Dorsolateral prefrontal cortex (tissue), 122 donors: ENCODE measurements at places on chromosomes 7 and 10.

GRCh38 chr7:139735466-139735865 lies 42.3 kb downstream of the HIPK2 start:
- DNase-seq, result no peak

DNA sequence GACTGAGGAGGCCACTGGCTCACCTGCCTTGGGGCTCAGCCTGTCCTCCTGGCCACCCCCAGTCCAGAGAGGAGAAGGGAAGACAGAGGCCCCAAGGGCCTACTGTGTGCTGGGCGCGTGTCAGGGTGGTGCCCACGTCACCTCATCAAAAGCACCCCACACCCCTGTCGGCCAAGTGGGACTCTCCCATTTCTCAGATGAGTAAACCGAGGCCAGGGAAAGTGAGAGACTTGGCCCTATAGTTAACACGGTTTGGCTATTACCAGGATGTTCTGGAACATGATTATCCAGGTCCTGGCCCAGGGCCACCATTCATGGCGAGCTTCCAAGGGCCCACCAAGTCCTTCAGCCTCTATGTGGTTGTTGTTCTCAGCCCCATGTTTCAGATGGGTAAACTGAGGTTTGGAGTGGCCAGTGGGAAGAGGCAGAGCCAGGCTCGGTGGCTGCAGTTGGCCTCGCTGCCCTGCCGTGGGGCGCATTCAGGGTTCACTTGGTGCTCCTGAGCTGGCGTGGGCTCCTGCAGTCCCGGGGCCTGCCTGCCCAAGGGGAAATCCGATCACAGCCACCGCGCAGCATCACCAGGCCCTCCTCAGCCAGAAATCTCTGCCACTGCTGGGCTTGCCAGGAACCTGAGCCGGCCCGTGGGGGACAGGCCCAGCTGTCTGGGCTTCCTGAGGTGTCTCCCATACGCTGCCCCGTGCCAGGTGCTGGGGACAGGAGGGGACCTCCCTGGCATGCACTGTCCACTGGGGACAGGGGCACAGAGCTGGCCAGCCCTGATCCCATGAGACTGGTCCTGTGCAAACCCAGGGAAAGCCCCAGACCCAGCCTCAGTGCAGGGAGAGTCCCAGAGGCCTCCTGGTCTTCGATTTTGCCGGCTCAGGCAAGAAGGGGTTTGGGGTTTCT lies 117.7 kb upstream of the TNRC18 start:
- no peak for DNase-seq

DNA sequence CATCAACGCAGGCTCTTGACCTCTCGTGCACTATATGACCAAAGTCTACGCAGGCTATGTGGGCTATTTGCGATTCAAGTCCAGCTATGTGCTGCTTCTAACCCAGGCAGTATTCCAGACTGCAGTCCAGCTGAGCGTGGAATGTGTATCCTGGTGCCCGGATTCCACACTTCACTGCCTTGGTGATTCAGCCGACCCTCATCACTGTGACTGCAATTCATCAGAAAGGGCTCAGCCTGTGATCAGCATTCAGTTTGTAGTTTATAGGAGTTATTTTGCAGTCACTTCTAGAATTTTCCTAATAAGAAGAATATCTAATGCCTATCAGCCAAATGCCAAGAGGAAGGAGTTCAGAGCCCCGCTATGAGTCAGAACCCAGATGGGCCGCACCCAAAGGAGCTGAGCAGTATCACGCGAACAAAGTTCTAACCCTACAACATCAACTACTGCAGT lies 119.8 kb upstream of the LANCL2 start:
- no peak for DNase-seq

- no peak for DNase-seq
These were observed 230.9 kb downstream of the DOCK4 start for GRCh38 chr7:111975346-111975745.

- DNase-seq, result no peak
These were observed 122.1 kb upstream of the SFMBT2 start for GRCh38 chr10:7532723-7533498.

DNA sequence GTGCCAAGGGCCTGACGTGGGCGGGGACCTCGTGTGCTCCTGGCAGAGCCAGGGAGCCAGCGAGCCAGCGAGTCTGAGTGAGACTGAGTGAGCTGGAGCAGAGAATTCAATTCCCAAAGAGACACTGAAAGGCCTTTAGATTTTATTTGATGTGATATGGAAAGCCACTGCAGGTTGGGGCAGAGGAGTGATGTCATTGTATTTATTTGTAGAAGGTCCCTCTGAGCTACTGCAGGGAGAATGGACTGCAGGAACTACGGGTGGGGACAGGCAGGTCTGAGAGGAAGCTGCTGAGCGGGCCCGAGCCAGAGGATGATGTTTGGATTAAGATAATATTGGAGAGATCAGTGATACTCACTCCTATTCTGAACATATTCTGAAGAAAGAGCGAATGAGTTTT lies 445.8 kb upstream of the ANKRD30A start:
- no peak for DNase-seq

DNA sequence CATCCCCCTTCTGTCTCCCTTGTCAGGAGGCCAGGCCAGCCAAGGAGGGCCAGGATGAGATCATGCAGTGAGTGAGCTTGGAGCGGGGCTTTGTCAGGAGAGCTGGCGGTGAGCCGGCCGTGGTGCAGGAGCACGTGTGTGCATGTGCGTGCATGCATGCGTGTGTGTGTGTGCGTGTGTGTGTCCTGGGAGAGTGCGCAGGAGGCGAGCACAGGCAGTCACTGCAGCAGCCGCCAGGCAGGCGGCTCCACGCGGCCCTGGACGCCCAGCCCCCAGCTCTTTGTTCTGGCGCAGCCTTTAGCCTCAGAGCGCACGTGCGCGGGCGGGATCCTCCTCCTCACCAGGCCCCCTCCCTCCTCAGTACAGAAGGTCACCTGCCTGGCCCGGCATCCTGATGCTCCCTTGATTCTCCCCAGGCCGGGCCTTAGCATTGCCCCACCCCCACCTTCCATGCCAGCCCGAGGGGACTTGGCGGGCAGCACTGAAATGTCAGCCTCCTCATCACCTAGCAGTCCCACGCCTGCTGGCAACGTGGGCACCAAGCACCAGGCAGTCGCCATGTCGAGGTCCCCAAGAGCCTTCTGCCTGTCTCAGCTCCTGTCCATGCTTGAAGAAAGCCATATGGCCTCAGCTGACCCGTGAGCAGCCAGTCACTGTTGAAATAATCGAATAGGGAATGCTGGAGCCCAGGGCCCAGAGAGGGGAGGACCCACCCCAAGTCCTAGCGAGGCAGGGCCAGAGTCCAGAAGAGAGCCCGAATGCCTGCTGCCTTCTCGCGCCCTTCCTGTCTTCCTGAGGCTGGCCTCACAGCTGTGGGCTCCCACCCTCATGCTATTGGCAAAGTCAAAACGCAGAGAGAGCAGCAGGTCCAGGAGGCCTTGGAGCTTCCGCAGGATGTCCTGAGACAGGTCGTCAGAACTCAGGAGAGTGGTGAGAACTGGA lies 125.9 kb upstream of the PPIF start:
- DNase-seq, result peak; percentile 76

DNA sequence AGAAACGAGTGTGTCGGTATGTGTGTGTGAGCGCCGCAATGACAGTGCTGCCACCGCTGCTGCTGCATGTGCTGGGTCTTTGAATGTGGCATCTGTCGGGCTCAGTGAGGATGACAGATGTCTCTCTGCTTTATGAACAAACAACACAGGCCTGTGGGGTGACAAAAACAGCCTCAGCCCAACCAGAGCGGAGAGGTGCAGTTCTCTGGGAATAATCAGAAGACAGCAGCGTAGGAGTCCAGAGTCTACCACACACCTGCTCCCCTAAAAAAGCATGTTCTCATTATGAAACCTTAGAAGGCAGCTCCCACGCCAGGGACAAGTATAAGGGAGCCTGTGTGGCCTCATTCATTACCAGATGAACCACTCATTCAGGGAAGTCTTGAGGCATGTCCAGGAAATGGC lies 278.3 kb downstream of the KCNMA1 start:
- DNase-seq, result no peak

GRCh38 chr10:86969421-86970041 lies 1.2 kb downstream of the ADIRF start:
- DNase-seq, result no peak

DNA sequence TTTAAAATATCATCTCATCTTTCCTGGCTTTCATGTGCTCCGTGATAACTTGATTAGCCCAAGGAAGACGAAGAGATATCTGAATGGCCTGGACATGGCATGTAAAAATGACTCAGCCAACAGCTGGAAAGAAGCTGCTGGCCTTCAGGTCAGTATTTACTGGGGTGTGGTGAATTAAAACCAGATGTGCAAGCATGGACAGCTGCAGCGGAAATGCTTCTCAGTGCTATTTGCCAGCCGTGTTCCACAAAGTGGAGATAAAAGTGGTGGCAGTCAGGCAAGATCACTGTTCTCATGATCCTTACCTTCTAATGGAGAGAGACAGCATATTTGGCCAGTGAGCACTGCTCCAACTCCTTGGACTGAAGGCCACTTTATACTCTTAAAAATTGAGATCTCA lies 203.1 kb upstream of the VSTM2A start:
- DNase-seq, result no peak

DNA sequence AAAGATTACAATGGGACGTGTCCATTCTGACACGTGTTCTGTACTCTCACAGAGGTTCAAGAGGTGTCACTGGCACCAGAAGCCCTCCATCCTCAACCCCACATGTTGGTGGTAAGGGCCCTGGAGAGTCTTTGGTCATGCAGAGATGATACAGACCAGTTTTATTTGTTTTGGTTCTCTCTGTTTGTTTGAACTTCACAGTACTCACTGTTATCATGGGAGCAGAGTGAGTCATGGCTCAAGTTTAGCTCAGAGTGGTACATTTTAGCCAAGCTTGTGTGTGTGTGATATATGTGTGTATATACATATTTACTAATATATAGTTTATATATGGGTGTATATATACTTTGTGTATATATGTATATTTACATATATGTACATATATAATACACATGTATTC lies 935.6 kb downstream of the GRID1 start:
- no peak for DNase-seq

GRCh38 chr10:102769375-102770107 lies 25.8 kb downstream of the WBP1L start:
- DNase-seq, result no peak

- peak; percentile 20 for DNase-seq
These were observed 90.6 kb upstream of the PPP2R2D start for GRCh38 chr10:131810036-131810804.

GRCh38 chr10:24814568-24815313 lies 91.1 kb upstream of the ARHGAP21 start:
- no peak for DNase-seq

- no peak for DNase-seq
These were observed 52.0 kb upstream of the NKX6-2 start for GRCh38 chr10:132837905-132838304.

- DNase-seq, result no peak
These were observed 105.0 kb upstream of the DGKB start for GRCh38 chr7:15007507-15007906.

- DNase-seq, result peak; percentile 42
These were observed 150.4 kb downstream of the DGKI start for GRCh38 chr7:137696376-137696775.

- DNase-seq, result no peak
These were observed 78.3 kb downstream of the GRK5 start for GRCh38 chr10:119285495-119286267.

DNA sequence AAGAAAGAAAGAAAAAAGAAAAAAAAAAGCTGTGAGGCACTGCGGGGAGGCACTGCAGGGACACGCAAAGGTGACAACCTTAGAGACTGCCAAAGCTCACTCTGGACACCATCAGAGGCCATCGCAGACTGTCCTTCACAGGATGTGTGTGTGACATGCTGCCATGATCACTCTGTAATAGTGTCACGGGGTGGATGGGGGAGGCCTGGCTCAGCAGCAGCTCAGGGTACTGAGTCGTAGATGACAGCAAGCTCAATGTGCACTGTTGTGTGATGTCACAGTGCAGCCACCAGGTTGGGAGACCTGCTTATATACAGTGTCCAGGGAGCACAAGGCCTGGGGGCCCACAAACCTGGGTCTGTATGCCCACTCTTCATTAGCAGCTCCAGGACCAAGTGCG lies 83.3 kb downstream of the SLIT1 start:
- no peak for DNase-seq

DNA sequence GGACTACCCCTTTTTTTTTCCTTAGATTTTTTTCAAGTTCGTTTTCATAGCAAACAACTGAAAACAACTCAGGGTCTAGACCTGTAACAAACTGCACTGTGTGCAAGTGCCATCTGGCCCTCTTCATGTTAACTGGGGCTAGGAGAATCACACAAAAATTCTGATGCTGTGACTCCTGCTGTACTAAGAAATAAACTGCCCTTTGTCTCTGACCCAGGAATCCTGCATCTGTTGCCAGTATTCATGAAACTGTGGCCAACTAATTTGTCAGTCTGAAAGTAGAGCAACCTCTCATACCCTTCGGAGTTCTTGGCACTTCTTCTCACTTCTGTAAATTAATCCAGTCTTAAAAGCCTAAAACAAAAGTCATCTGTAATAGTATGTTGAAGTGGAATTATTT lies 218.4 kb upstream of the PCDH15 start:
- DNase-seq, result no peak

GRCh38 chr7:106947244-106947728 lies 82.2 kb downstream of the PIK3CG start:
- no peak for DNase-seq

GRCh38 chr7:22601812-22602565 lies 102.0 kb upstream of the STEAP1B start:
- DNase-seq, result no peak

GRCh38 chr10:79079054-79079397 lies 10.3 kb downstream of the ZMIZ1 start:
- no peak for DNase-seq

DNA sequence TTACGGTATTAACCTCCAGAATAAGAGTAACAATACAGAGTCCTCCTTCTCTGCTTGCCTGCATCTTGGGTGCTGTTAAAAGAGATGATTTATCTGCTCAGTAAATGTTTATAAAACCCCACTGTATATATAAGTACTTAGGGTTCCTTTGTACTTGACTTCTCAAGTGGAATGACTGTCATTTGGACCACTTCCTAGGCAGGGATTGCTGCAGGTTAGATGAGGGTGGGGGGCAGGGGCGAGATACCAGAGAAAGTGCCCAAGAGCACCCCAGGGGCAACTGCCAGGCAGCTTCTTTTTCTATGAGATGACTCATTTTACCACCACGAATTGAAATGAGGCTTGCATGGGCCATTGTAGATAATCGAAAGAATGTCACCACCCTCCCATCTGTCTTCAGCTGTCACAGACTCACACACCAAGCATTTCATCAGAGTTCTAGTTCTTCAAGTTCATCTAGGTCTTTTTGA lies 421.9 kb upstream of the GALNT17 start:
- DNase-seq, result no peak

GRCh38 chr10:101912561-101913179 lies 69.1 kb upstream of the KCNIP2 start:
- DNase-seq, result no peak

DNA sequence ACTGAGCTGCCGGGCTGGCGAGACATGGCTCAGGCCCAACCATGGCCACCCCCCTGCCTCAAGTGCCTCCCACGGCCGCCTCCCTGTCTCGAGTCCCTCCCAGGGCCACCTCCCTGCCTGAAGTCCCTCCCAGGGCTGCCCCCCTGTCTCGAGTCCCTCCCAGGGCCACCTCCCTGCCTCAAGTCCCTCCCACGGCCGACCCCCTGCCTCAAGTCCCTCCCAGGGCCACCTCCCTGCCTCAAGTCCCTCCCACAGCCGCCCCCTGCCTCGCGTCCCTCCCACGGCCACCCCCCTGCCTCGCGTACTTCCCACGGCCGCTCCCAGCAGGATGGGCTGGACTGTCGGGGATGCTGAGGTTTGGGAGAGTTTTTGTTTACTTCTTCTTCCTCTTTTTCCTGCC lies 462.5 kb downstream of the PTPRN2 start:
- DNase-seq, result no peak
